ENCODE measurements at places on chromosomes 3 and 15.

DNA sequence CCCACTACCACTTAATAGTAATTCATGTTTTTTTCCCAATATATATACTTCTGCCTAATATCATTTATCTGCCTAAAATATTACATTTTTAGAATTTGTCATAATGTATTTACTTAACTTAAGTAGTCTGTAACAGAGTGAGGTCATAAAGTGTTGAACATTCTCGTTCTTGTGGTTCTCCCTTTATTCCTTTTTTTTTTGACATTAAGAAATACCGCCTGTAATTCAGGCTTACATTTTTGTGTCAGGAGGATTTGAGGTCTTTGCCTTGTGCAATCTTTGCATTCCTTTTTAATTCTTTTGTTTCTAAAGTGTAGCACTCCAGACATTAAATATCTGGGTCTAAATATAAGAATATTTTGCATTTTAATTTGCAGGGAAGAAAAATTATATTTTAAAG, 315.4 kb downstream of the PTPRG start:
- DNase-seq, result no peak

DNA sequence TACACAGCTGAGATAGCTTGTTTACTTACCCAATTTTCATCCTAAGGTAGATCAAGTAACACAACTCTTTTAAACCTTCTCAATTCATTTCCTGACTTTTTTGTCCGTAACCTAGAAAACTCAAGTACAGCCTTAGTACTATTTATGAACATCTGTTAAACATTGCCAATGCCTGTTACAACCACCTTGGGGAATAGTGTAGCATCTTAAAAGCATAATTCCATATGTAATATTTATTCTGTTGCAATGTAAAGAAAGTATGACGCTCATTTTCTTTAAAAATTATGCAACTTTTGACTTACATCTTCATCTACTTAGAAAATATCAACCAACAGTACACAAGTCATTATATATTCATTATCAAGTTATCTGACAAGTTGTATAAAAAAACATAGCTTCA, 54.6 kb downstream of the SUCLG2 start:
- DNase-seq, result no peak

GRCh38 chr3:61664105-61664482, 102.7 kb downstream of the PTPRG start:
- no peak for DNase-seq

DNA sequence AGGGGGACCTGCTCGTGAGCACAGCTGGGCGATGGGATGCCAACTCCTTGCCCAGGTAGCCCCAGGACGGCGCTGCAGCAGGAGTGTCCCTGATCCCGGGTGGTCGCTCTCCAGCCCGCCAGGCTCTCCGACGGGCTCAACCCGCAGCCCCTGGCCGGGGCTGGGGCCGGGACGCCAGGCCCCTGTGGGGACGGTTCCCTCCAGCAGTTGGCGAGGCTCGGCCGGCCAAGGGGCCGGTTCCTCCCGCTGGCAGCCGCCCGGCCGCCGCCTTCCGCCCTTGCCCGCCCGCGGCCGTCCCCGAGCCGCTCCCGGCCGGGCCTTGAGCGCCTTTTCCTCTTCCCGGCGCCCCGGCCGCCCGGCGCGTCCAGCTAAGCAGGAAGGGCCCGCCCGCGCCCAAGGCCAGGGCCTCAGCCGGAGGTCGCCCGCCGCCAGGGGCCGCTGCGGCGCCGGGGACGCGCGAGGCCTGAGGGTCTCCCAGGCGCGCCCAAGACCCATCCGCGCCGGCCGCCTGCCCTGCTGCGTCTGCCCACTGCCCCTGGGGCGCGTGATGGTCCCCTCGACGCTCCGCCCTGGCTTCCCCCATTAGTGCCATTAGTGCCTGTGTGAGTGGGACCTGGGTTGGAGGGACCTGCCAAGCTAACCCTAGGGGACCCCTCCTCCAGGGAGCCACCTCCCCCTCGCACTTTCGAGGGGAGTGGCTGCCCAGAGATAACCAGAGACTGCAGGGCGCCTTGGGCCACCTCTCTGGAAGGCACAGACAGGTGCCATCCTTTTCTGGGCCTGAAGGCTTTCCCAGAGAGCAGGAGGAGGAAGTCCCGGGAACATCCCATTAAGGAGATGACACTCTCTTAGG, 106.4 kb downstream of the FBLN2 start:
- DNase-seq, result no peak

DNA sequence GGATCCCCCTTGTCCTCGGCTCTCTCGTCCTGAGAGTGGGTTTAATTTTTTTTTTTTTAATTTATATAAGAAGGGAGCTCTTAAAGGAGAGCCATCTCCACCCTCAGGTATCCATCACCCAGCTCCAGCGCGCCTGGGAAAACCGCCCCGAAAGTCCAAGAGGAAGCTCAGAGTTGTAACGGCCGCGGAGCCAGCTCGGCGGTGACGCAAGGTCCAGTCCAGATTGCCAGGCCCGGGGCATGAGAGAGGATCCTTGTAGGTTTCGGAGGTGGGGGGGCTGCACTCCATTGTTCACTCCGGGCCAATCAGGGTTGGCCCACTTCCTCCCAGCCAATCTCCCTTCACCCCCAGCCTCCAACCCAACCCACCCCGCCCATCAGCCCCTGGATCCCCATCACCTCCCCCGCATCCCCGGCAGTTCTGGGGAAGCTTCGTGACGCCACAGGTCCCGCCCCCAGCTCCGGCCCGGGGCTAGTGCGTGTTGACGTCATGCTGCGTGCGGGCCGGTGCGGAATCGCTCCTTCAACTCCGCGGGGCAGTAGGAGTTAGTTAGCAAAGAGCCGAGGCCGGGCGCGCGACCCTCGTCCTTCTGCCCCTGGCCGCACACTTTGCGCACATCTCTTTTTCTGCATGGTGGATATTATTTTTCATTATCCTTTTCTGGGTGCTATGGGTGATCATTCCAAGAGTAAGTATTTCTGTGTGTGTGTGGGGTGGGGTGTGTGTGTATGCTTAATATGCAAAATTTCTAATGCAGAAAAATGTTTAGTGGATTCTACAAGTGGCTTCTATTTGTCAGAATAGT, at the start of gene ISL2:
Gene ISL2 (plus strand): TSS at position 520 of the 805 bp plus-strand sequence. CDS start 111 bp downstream, at position 631.
- DNase-seq, result no peak

Data from C1 segment of cervical spinal cord (tissue), 14 donors.